ENCODE measurements at places on chromosomes 1 and 21.

- DNase-seq = no peak
Measured at GRCh38 chr21:15850645-15851044, 120.9 kb downstream of the USP25 start.

DNA sequence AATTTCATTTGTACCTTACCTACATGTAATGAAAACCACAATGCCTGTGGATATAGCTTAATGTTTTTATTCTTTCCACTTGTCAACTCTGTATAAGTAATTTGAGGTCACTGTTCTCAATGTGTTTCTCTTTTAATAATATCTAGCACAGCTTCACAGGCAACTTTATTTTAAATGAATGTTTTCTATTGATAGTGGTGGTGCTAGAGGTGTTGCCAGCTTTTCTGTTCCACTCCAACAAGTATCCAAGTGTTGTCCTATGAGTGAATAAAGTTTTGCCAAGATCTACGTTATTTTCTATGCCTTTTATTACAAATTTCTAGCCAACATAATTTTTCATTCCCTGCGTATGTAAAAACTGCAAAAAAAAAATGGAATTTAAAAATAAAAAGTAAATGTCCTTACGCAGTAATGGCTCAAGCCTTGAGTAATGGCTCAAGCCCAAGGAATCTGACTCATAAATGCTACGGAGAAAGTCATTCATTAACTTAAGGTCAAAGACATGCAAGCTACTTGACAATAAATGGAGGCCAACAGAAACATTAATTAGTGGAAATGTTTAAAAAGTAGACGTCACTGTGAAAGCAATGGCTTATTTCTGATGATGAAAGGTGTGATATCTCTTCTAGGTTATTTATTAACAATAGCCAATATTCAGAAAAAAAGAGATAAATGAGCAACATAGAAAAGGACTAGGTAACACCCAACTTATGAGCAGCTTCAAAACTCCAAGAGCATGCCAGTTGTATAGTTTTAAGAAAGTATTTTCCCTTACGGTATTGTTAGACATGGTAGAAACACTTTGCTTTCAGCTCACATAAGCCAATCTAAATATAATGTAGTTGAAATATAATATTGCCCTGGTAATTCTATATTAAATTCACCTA lies 71.4 kb downstream of the SLC44A5 start:
- DNase-seq = no peak

- peak; percentile 2 for DNase-seq
Measured at GRCh38 chr1:113389359-113389952, 859 bp upstream of the MAGI3 start.

GRCh38 chr1:11564237-11564636 lies 85.3 kb downstream of the DISP3 start:
- no peak for DNase-seq

DNA sequence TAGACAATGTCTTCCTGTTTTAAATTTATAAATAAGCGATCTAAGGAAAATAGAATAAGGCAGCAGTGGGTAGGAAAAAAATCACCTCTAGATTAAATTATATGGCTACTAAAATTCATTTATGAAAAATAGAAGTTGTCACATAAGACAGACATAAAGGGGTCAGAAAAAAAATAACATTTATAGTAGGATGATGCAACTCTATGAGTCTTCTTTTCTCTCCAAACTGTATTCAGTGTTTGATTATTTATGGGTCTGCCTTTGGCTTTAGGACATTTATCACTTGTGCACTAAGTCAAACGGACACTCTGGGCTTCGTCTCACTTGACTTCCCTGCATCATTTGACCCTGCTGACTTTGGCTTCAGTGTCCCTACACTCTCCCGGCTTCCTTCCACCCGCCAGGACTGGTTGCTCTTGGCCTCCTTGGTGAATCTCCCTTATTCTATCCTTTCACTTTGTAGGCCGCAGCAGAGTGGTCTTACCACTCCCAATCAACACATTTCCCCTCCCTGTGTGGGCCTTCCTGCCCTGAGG lies 47.0 kb upstream of the DESI2 start:
- no peak for DNase-seq

All from OCI-LY7 (cell line).